ENCODE measurements at places on chromosomes 6 and 20. TPM values are rescaled to one million over a fixed set of nuclear protein-coding genes. Genes with fewer than 3 reads are reported as not detected.

DNA sequence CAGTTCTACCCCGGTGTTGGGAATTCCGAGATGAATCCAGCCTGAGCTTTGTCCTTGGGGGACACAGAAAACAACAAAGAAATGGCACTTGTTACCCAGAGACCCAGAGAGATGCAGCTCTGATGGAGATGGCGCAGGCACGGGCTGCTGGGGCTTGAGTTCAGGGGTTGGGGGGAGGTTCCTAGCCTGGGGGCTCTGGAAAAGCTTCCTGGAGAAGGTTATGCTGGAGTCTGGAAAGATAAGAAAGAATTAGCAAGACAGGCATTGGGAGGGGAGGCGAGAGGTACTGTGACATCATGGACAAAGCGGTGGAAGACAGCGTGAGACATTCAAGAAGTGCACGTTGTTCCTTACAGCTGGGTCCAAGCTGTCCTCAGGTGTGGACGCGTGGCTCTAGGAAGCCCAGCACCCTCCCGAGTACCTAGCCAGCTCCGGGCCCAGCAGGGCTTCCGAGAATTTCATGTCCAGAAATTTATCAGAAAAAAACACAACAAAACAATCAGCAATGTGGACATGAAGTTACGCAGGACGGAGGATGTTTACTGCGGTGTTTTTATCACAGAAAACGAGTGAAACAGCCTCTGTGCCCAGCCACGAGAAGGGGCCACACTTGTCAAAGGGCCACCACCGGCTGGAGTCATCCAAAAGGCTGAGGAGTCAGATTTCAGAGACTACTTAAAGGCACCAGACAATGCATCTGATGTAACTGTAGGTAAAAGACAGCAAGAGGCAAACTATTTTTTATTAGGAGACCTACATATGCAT, 39.5 kb downstream of the C20orf203 start:
- DNase-seq = no peak

GRCh38 chr6:27407153-27407814, 18.7 kb downstream of the ZNF391 start:
- no peak for DNase-seq

DNA sequence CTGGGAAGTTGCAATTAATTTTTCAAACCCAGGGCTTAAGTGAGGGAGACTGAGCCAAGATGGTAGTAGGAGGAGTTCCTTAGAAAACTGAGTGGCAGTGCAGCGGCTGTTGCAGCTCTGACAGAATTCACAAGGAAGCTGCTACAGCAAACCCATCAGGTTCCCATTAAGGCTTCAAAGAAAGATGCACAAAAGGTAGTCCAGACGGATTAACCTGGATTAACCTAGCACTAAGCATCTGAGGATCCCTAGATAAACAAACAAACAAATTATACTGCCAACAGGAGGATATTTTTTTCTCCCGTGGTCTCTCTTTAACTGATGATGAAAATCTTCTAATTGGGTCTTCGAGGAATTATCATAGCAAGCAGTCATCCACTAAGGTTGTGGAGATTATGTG, 5.2 kb downstream of the TENT5A start:
- DNase-seq = no peak

SLC13A3 gene
- polyA plus RNA-seq = 3.5 TPM

- no peak for DNase-seq
Measured at GRCh38 chr20:45470262-45470931, 844 bp downstream of the WFDC2 start.

GRCh38 chr6:113684382-113684901, 172.7 kb upstream of the MARCKS start:
- no peak for DNase-seq

- no peak for DNase-seq
Measured at GRCh38 chr20:6485351-6485750, 282.1 kb upstream of the BMP2 start.

DNA sequence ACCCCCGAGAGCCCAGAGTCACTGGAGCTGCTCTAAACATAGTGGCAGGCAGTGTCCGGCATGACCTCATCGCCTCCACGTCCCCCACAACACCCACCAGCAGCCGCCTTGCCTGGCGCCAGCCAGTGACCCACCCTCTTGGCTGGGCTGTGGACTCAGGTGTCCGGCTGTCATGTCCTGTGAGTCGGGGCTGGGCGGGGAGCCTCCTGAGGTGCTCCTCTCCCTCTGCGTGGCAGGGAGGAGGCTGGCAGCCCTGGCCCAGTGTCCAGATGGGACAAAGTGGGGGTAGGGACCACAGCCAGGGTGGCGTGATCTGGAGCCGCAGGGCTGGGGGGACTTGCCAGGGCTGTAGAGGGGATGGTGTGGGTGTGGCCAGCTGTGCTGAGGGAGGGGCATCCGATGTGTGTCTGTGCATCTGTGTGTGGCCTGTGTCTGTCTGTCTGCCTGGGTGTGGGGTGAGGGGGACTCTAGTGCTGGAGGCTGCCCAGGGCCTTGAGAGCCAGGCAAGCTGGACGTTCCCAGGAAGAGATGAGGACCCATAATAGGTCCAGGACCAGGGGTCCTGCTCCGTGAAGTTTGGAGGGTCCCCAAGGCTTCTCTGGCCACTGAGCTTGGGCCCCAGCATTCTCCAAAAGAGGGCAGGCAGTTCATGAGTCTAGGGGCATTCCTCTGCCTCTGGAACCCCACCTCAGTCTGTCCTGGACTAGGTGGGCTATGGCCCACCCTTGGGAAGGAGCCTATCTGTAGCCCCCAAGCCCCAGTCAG, 2.3 kb upstream of the SOX18 start:
- no peak for DNase-seq

UBE3D gene
- polyA plus RNA-seq = 2.5 TPM

GRCh38 chr6:110534731-110535492, 58.5 kb upstream of the SLC22A16 start:
- no peak for DNase-seq

- DNase-seq = no peak
Measured at GRCh38 chr6:75463061-75463460, 30.5 kb downstream of the FILIP1 start.

TSHZ2 gene
- not detected for polyA plus RNA-seq

R3HDML gene
- not detected for polyA plus RNA-seq

DNA sequence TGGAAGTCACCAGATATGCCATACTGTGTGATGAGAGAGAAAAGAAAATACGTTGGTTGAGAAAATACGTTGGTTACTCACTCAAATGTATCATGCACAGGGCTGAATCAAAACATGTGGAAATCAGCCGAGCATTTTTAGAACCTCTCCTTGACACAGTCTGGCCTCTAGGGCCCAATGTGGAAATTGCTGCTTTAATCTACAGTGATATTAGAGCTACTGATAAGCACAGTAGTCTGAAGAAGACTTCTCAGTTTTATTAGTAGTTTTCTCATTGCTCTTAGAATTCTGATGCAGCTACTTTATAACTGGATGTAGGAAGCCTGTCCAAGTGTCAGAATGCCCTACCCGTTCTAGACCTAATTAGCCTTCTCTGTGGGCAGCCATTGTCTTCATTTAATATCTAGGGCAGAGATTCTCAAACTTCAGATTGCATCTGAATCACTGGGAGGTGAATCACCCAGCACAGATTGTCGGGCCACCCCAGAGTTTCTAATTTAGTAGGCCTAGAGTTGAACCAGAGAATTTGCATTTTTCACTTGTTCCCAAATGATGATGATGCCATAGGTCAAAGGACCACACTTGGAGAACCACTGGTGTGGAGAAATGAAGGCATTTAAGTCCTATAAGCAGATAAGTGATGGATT, 229.1 kb downstream of the PLCB1 start:
- DNase-seq = no peak

TRIM15 gene
- not detected for polyA plus RNA-seq

ZNF391 gene
- 0.50 TPM for polyA plus RNA-seq
